Activated CD4-positive, alpha-beta T cell treated with anti-CD3 and anti-CD28 coated beads for 4 hours (primary cell): ENCODE measurements at places on chromosomes 7 and 10.

- DNase-seq, result no peak
Measured at GRCh38 chr10:69479240-69480067, 28.2 kb downstream of the TSPAN15 start.

DNA sequence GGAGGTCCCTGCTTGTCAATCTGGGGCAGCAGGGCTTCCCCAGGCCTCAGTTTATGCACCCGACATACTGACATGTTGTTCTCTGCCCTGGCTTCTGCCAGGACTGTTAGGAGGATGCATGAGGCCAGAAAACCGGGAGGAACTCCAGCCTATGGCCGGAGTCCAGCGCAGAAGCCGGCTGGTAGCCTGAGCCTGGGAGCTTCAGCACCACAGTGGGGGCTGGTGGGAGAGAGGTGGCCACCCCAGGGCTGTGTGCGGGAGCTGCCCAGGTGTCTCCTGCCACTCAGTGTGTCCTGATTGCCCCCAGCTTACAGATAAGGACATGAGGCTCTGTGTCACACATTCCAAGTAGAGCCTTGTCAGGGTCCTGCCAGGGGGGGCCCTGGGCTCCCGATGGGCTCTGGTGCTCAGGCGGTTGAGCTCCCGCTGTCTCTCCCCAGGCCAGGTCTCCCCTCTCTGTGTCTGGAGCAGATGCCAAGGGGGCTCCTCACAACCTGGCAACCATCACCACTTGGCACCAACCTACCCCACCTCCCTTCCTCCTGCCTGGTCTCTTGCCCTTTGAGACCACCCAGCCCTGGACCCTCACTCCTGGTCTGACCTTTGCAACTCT is 32.3 kb downstream of the PPIF start:
- DNase-seq, result no peak

DNA sequence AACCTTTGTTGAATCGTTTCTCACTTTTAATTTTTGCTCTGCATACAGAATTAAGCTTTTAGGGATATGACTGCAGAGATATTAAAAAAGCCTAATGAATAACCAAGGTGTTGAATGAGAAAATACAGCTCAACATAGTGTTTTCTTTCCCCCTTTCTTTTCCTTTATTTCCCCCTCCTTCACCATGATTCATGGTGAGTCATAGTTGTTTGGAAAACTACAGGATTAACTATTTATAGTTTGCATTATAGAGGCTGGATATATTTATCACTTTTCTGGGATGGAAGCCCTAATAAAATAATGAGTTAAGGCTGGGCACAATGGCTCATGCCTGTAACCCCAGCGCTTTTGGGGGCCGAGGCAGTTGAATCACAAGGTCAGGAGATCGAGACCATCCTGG is 115.0 kb downstream of the DNAJB9 start:
- DNase-seq, result no peak

- DNase-seq, result no peak
Measured at GRCh38 chr10:99369126-99369525, 40.0 kb downstream of the CNNM1 start.

DNA sequence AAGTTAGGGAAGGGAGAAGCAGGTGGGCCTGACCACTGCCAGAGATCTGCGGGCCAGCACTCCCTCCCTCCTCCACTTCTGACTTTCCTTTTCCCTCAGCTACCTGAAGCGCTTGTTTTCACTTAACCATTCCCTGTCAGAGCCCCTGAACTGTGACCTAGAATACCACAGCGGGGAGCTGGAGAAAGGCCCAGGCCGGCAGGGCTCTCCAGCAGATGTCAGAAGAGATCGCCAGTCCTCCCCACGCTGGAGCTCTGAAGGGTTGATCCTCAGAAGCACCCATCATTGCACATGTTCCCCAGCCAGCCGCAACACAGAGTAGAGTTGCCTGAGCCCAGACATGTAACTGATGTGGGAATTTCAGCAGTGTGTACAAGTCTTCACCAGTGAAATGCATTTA is 44.4 kb upstream of the GAD2 start:
- no peak for DNase-seq

GRCh38 chr10:19832699-19833098 is 16.5 kb downstream of the PLXDC2 start:
- no peak for DNase-seq

- no peak for DNase-seq
Measured at GRCh38 chr7:140334341-140335057, 63.8 kb downstream of the SLC37A3 start.

GRCh38 chr10:86291616-86292340 is 74.8 kb downstream of the GRID1 start:
- no peak for DNase-seq

DNA sequence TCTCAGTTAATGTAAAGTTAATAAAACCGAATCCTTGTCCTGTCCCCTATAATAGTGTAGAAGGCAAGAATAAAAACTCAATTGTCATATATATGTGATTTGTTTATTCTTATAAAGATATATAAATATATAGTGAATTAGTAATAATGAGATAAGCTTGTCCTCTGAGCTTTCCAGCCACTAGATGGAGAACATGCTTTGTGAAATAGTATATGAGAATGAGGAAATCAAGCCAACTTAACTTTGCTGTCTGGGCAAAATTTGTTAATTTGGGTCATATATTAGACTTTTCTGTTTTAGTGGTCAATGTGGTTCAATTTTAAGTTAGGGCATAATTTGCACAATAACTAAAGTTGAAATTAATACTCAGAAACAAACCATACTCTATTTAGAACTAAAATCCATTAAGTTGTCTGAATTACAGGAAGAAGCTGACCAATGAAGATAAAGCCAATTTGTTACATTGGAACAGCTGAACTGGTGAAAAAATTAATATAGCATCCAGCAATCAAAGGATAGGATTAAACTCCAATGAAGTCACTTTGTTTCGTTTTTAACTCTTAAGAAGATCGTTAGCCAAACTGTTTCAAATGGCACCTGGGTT is 595.0 kb downstream of the ARL4A start:
- no peak for DNase-seq

GRCh38 chr7:3497796-3498195 is 196.7 kb downstream of the SDK1 start:
- DNase-seq, result no peak

DNA sequence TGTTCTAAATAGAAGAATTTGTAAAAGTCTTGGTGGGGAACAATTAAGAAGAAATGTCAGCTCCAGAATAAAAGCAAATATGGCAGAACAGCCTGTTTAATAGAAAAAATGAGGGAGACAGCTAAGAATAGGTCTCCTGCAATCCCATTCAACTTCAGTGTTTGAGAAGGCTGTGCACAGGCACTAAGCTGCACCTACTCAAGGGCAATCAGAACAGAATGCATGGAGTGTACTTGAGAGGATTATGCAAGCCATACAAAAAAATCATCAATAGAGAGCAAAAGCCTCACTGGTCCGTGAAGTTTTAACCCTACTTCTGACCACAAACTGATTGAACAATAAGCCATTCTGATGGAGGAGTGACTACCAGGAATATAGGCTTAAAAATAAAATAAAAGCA is 690.7 kb upstream of the PCDH15 start:
- DNase-seq, result no peak

DNA sequence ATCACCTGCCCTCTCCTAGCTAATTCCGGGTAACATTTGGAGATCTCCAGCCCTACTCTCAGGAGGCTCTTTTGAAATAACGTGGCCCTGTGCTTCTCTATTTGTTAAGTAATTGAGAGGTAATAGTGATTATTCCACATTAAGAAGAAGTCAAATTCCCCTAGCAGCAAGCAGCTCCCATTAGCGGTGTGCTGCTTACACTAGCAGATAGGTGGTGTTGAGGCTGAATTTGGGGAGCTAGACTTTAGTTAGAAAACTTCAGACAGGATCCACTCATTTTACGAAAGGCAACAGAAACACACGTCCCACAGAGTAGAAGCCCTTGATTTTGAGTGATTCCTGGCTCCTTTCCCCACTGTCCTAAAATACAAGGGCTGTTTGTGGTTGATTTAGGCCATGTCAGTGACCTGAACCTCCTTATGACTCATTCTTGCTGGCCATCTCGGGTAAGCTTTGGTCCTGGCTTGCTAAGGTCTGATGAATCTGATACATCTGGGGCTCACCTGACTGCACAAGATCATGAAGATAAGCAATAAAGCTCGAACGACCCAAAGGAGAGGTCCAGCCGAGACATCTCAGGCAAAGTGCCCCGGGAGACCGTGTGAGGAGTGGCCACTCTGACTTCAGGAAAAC is 77.2 kb downstream of the FAM204A start:
- DNase-seq, result no peak

- no peak for DNase-seq
Measured at GRCh38 chr7:105228555-105228954, 160.2 kb downstream of the SRPK2 start.

DNA sequence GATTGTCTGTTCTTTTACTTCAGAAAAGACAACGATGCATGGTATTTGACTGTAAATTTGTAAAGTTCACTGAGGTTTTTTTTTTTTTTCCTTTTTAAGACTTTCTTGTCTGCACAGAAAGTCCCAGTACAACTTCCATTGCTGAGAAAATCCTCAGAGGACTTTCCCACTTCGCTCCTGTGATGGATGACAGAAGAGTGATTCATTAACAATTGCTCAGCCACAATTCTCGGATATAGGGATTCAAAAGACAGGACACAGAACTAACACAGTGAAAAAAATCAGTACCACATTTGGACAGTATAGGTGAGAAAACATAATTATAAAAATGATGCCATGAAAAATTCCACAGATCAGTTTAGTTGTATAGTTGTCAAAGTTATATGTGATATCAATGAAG is 48.0 kb downstream of the SEC23IP start:
- DNase-seq, result no peak

GRCh38 chr10:91296471-91296870 is 76.0 kb downstream of the PCGF5 start:
- no peak for DNase-seq

DNA sequence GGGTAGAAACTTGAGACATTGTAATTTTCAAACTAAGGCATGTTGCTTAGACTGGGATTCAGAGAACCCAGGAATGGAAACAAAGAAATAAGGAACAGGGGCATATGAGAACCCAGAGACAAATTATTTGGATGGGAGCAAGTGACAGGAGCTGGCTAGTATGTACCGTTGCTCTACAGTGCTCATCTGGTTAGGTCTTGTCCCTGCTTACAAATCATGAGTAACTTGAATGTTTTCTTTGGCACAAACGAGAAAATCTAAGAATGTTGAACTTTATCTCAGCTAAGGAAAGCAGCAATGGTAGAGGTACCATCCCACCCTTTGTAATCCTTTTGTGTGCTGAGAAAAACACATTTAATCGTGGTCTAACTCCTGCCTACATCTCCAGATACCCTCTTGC is 116.0 kb upstream of the IMMP2L start:
- no peak for DNase-seq

DNA sequence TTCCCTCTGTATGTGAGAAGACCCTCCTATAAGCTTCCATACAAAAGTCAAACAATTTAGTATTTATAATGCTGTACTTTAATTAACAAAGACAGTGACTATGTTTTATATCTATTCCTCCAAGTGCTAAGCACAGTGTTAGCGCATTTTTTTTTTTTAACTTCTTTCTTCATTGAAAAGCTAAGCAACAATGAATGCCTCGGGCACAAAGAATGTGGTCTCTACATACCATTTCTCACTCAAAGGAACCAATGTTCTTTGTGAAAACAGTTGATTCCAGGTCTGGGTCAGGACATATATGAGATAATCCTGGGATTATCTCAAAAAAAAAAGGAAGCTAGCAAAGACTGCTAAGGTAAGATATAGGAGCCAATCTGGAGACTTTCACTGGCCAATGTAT is 26.2 kb upstream of the REEP3 start:
- no peak for DNase-seq

DNA sequence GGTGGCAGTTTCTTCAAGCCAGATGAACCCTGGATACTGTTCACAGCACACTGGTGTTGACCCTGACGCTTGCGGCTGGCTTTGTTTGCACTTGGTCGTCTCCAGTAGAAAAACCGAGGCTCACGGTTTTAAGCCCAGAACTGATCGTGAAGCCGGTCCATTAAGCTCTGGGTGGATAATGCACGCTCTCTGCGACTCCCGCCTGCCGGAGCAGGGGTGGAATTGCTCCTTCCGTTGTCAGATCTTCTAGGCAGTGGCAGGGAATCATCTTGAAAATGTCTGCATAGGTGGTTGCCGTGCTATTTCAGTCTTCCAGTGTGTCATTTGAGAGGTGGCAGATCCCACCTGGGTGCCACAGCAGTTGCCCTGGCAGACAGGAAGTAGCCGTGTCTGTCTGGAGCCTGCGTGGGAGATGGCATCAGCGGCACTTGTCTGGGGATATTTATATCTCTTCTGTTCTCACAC is 35.9 kb upstream of the AP5Z1 start:
- peak; percentile 52 for DNase-seq

DNA sequence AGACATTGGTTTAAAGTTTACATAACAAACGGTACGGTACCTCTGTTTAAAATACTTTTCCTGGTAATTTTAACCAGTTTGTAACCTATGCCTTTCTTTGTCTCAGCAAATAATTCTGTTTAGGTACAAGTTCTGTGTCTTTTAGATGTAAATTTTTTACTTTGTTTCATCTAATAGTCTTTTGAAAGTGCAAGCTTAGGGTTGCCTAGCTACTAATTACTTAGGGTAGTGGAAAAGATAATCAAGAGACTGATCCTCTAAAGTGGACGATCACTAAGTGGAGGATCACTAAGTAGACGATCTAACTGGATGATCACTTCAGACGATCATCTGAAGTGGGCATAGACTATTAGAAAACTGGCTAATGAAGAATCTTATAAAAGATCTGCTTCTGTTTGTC is 16.1 kb upstream of the FKBP9 start:
- DNase-seq, result no peak

GRCh38 chr7:4307316-4308204 is 374.5 kb upstream of the FOXK1 start:
- no peak for DNase-seq

DNA sequence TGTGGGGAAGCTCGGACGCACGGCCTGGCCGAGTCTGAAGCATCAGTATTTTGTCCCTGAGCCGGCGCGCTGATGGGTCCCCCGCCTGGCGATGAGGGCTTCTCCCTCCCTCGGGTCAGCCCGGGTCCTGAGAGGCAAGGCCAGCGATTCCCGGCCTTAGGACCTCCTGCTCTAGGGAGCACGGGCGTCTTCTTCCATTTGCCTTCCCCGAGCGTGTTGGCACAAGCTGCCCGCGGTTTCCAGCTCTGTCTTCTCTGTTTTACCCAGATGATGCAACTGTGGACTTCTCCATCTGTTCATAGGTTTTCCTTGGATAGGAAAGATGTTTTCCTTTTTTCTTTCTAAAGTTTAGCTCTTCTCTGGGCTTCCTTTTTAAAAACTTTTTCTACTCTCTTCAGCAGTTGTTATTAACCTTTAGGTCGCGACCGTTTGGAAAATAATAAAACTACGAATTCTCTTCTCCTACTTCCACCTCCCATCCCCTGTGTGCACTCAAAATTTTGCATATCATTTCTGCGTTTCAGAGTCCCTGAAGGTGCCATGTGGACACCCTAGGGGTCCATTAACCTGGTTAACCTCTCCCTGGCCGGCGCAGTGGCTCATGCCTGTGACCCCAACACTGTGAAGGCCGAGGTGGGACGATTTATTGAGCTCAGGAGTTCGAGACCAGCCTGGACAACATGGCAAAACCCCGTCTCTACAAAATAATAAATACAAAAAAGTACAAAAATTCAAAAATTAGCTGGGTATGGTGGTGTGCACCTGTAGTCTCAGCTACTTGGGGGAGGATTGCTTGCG is 1.4 kb upstream of the SLC25A28 start:
- no peak for DNase-seq

DNA sequence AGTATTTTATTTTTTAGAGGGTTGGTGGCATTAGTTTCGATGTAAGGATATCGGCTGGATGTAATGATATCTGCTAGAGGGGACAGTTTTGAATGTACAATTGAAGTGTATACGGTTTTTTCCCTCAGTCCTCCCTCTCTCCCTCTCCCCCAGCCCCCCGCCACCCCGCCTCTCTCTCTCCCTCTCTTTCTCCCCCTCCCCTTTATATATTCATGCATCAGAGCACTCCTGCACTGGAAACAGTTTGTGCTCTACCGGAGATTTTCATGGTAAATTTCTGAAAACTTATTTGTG is 1.6 kb downstream of the GLCCI1 start:
- DNase-seq, result no peak
